ENCODE measurements at places on chromosomes 5 and 9.

- no peak for DNase-seq
- no peak overlapping the region for H3K27ac ChIP-seq
- H3K4me1 ChIP-seq: no peaks in the 10 kb centered on the region
- H3K4me3 ChIP-seq: no peak overlapping the region
- no peaks in the 10 kb centered on the region for H3K36me3 ChIP-seq
- no peaks in the 10 kb centered on the region for H3K27me3 ChIP-seq
Measured at GRCh38 chr9:119043996-119044395, 325.2 kb downstream of the BRINP1 start.

DNA sequence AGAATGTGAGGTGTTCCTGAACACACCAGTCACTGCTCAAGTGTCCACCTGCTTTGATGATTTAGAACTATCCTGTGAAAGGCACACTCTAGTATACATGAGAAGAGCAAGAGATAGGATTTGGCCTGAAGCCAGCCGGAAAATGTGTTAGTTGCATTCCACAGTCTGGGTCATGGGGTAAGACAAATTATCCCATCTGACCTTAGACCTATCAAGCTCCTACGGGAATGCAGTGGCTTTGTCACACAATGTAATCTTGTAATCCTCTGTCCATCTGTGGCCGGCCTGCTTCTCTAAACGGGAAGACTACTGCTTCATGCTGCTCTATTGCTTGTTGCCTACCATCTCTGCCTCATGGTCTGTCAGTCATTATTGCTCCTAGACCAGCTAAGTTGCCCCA lies 92.4 kb upstream of the PRRC1 start:
- no peak overlapping the region for H3K27ac ChIP-seq
- H3K27me3 ChIP-seq: no peaks in the 10 kb centered on the region
- no peak for DNase-seq
- no peaks in the 10 kb centered on the region for H3K4me1 ChIP-seq
- H3K36me3 ChIP-seq: no peaks in the 10 kb centered on the region
- H3K4me3 ChIP-seq: no peak overlapping the region

- DNase-seq: no peak
- H3K4me3 ChIP-seq: no peak overlapping the region
- H3K36me3 ChIP-seq: no peaks in the 10 kb centered on the region
- H3K4me1 ChIP-seq: no peaks in the 10 kb centered on the region
- H3K27me3 ChIP-seq: no peaks in the 10 kb centered on the region
- H3K27ac ChIP-seq: no peak overlapping the region
Measured at GRCh38 chr5:125175348-125176004, 429.0 kb upstream of the ZNF608 start.

DNA sequence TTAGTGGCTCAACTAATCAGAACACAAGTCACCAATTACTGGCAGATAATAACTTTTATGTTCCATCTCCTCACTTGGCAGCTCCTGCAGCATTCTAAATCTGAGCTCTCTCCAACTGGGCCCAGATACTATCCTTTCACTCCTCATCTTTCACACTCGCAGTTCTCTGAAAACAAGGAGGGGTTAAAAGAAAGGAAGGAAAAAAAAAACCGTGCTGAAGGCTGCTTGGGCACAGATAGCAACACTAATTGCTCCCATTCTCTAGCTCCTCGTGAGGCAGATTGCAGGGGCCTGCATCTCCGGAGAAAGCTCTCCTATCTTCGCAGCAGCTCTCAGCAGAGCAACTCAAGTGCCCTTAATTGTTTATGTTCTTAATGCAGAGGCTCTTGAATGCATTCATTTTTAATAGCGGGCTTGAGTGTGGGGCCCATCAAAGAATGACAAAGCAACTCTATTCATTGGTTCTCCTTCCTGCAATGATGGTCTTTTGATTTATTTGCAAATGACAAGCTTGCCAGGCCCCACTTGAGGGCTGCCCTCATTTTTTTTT lies 23.9 kb downstream of the TLE1 start:
- no peaks in the 10 kb centered on the region for H3K36me3 ChIP-seq
- H3K27ac ChIP-seq: no peak overlapping the region
- H3K4me1 ChIP-seq: no peaks in the 10 kb centered on the region
- H3K27me3 ChIP-seq: no peaks in the 10 kb centered on the region
- DNase-seq: no peak
- no peak overlapping the region for H3K4me3 ChIP-seq

DNA sequence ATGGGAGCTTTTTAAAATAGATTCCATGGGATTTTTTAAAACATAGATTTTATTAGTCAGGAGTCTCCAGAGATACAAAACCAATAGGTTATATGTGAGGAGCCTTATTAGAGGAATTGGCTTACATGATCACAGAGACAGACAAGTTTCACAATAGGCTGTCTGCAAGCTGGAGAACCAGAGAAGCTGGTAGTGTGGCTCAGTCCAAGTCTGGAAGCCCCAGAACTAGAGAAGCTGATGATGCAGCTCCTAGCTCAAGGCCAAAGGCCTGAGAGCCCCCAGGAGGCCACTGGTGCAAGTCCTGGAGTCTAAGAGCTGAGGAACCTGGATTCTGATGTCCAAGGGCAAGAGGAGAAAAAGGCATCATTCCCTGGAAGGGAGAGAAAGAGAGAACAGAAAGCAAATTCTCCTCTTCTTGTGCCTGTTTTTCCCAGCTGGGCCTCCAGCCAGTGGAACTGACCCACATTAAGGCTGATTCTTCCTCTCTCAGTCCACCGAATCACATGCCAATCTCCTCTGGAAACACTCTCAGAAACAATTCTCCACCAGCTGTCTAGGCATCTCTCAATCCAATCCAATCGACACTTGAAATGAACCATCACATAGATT lies 59.3 kb downstream of the AHRR start:
- peaks cover 13% of the 10 kb centered on the region for H3K36me3 ChIP-seq
- H3K4me1 ChIP-seq: peaks cover 12% of the 10 kb centered on the region
- DNase-seq: no peak
- no peak overlapping the region for H3K4me3 ChIP-seq
- H3K27ac ChIP-seq: no peak overlapping the region
- H3K27me3 ChIP-seq: peaks cover 2% of the 10 kb centered on the region

- no peak overlapping the region for H3K4me3 ChIP-seq
Measured at GRCh38 chr9:124325816-124326215, 68.1 kb downstream of the NEK6 start.

- no peak for DNase-seq
- no peaks in the 10 kb centered on the region for H3K27me3 ChIP-seq
- no peaks in the 10 kb centered on the region for H3K36me3 ChIP-seq
Measured at GRCh38 chr9:100084734-100085133, 14.1 kb downstream of the ERP44 start.

DNA sequence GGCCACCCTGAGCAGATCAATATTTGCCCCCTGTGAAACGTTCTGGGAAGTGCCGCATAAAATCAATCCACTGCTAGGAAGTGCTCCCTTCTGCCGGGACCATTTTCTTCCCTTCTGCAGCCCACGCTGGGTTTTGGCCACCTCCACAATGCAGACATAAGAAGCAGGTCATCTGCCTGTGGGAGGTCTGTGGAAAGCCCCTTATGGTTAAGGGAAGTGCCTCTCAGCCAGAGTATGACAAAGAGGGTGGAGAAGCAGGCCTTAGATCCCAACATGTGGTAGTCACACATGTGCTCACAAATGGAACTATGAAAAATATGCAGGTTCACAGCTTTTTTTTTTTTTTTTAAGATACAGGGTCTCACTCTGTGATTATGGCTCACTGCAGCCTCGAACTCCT lies 82.8 kb downstream of the SLC1A3 start:
- peak overlapping the region; percentile 8 for H3K4me3 ChIP-seq
- peaks cover 1% of the 10 kb centered on the region for H3K27me3 ChIP-seq
- peaks cover 43% of the 10 kb centered on the region for H3K4me1 ChIP-seq
- no peaks in the 10 kb centered on the region for H3K36me3 ChIP-seq

- no peaks in the 10 kb centered on the region for H3K36me3 ChIP-seq
- DNase-seq: no peak
- H3K27ac ChIP-seq: no peak overlapping the region
- H3K4me1 ChIP-seq: no peaks in the 10 kb centered on the region
Measured at GRCh38 chr5:125227333-125228095, 481.1 kb upstream of the ZNF608 start.

DNA sequence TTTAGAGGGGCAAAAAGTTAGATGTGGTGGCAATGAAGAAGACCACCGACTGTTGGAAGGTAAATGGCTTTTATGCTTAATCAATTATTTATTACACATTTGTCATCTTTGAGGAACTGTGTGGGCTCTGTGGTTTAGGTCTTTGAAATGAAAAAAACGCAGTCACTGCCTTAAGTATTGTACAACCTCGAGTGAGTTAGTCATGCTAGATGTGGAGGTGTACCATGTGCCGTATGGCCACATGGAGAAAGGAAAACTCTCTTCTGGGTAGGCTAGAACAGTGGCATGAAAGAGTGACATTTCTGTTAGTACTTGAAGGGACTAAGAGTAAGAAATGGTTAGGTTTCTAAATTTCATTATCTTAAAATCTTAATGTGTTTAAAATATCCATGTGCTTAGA lies 166.1 kb downstream of the HACD4 start:
- H3K27me3 ChIP-seq: no peaks in the 10 kb centered on the region
- H3K4me3 ChIP-seq: no peak overlapping the region
- H3K4me1 ChIP-seq: no peaks in the 10 kb centered on the region
- H3K36me3 ChIP-seq: peaks cover 17% of the 10 kb centered on the region

DNA sequence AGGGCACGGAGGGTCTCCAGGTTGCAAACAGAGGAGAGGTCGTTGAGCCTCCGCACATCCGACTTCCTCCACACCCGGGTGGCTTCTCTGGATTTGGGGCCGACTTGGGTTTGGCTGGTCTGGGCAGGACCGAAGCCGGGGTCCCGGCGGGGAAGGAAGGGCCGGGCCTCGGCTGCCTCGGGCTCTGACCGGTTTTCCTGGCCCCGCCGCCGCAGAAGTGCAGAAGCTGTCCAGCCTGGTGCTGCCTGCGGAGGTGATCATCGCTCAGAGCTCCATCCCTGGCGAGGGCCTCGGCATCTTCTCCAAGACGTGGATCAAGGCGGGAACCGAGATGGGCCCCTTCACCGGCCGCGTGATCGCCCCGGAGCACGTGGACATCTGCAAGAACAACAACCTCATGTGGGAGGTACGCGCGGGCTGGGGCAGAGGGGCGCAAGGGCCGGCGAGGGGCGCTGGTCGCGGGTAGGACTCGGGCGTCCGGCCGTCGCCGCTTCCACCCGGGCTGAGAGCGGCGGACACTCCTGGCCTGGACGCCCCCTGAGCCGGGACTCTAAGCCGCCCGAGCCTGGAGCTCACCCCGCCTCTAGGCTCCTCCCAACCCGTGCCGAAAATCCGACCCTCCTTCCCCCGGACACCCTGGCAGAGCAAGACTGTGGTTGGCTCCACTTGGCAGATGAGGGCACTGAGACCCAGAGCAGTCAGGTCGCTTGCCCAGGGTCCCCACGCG lies 2.2 kb downstream of the PRDM12 start:
- peaks cover 21% of the 10 kb centered on the region for H3K4me1 ChIP-seq
- H3K27ac ChIP-seq: no peak overlapping the region
- no peak for DNase-seq
- H3K36me3 ChIP-seq: no peaks in the 10 kb centered on the region

DNA sequence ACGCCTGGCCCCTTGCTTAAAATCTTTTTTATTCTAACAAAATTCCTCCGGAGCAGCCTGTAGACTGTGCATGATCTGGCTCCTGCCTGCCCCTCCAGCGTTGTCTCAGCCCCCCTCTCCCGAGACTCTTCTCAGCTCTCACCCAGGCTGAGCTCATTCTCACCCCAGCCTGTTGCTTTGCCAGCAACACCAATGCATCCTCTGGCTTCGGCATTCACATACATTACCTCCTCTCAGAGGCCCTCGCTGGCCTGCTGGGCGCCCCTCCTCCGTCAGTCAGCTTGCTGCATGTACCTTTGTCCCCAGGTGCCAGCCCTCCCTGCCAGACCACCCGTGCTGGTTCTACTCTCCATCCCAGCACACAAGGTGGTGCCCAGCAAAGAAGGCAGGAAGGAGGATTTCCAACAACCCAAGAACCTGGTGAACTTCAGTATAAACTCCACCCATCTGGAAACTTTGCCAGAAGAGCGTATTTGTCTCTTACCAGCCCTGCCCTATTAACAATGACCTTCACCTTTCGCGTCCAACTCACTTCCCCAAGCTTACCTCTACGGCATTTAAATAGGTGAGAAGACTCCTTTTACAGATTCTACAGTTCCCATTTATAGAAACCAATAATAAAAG lies 35.0 kb downstream of the MYO10 start:
- no peak for DNase-seq
- H3K4me3 ChIP-seq: no peak overlapping the region
- no peaks in the 10 kb centered on the region for H3K4me1 ChIP-seq
- no peak overlapping the region for H3K27ac ChIP-seq
- H3K27me3 ChIP-seq: no peaks in the 10 kb centered on the region

GRCh38 chr5:36418152-36418979 lies 116.7 kb upstream of the RANBP3L start:
- no peak for DNase-seq
- no peaks in the 10 kb centered on the region for H3K27me3 ChIP-seq

- H3K27ac ChIP-seq: no peak overlapping the region
- H3K4me3 ChIP-seq: no peak overlapping the region
- no peak for DNase-seq
- no peaks in the 10 kb centered on the region for H3K27me3 ChIP-seq
Measured at GRCh38 chr5:139690064-139690802, 42.1 kb downstream of the CXXC5 start.

Measured in naive thymus-derived CD8-positive, alpha-beta T cell (primary cell).